ENCODE measurements at places on chromosomes 12 and 14.

- DNase-seq, result peak; percentile 74
Observed at GRCh38 chr12:121579981-121580868, 598 bp downstream of the KDM2B start.

DNA sequence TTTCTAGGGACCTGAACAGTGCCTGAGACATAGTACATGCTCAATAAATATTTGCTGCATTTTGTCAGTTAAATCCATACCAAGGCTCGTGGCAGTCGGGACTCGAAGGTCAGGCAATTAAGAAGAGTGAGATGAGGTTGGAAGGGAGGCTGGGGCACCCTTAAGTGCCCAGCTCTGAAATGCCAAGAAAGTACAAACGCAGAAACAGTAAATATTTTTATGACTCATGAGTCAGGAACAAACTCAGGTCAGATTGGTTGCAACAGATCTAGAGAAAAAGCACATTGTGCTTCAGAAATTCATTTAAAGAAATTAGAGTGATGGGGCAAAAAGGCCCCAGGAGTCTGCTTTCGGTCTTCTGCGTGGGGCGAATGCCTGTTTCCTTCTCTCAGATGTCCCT is 83.0 kb upstream of the FZD10 start:
- DNase-seq, result no peak

- DNase-seq, result peak; percentile 75
Observed at GRCh38 chr14:38420048-38420447, 164.2 kb upstream of the CLEC14A start.

GRCh38 chr12:79555028-79555925 is 135.5 kb downstream of the PAWR start:
- DNase-seq, result peak; percentile 60

GRCh38 chr14:89324501-89325298 is 92.3 kb downstream of the FOXN3 start:
- DNase-seq, result no peak

DNA sequence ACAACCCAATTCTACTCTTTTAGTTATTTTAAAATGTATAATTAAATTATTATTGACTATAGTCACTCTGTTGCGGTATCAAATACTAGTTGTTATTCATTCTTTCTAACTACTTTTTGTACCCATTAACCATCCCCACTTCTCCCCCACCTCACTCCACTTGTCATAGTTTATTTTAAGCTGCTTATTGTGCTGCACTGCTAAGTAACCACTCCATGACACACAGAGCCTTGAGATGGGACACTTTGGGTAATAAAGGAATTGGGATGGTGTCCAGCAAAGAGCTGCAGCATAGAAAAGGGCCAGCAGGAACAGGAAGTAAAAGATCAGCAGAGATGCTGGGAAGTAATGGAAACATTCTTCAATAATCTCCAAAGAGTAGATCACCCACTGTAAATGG is 123.0 kb downstream of the RPS29 start:
- DNase-seq, result no peak

DNA sequence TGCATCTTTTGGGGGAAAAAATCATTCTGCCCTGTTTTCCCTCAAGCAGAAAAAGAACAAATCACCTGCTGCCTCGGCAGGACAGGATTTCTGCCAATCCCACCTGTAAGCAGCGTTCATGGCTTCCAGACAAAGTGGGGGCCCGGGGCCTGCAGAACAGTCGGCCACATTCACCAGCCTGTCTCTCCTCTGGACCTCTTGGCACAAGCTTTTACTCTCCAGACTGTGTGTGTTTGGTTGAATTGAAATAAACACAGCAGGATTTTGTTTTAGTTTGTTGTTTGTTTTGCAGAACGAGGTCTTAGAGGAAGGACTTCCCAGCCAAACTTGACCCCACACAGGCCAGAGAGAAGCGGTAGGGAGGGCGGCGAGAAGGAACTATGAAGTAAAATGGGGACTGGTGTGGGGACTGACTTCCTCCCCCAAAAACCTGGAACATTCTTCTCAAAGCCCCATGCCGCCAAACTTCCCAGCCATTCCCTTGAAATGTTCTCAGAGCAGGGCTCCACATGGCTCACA is 41.7 kb upstream of the FOS start:
- DNase-seq, result no peak

GRCh38 chr14:99786511-99786989 is 6.7 kb upstream of the EML1 start:
- DNase-seq, result no peak

GRCh38 chr12:46674800-46675199 is 151.0 kb downstream of the SLC38A4 start:
- DNase-seq, result no peak

- DNase-seq, result no peak
Observed at GRCh38 chr12:106284358-106285105, 18.0 kb upstream of the TCP11L2 start.

DNA sequence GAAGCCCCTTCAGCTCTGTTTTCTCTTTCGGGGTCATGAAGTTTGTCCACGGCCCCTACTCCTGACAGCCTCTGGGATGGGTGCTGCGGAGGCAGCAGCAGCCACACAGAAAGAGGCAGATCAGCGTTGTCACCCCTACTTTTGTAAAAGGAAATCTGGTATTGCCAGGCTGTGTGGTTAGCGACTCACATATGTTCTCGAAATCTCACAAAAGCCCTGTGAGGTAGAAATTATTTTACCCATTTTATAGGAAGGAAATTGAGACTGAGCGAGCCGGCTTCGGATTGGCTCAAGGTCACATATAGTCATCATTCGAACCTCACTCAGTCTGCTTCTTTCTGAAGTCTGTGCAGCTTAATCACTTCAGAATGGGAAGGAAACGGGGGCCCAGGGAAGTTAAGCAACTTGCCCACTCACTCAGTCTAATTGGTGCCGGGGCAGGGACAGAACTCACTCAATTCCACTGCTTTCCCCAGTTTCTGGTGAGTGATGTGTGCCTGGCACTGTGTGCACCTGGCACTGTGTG is 1.1 kb upstream of the CKAP4 start:
- DNase-seq, result peak; percentile 81

GRCh38 chr14:73740618-73741326 is 26.6 kb upstream of the PNMA1 start:
- no peak for DNase-seq

DNA sequence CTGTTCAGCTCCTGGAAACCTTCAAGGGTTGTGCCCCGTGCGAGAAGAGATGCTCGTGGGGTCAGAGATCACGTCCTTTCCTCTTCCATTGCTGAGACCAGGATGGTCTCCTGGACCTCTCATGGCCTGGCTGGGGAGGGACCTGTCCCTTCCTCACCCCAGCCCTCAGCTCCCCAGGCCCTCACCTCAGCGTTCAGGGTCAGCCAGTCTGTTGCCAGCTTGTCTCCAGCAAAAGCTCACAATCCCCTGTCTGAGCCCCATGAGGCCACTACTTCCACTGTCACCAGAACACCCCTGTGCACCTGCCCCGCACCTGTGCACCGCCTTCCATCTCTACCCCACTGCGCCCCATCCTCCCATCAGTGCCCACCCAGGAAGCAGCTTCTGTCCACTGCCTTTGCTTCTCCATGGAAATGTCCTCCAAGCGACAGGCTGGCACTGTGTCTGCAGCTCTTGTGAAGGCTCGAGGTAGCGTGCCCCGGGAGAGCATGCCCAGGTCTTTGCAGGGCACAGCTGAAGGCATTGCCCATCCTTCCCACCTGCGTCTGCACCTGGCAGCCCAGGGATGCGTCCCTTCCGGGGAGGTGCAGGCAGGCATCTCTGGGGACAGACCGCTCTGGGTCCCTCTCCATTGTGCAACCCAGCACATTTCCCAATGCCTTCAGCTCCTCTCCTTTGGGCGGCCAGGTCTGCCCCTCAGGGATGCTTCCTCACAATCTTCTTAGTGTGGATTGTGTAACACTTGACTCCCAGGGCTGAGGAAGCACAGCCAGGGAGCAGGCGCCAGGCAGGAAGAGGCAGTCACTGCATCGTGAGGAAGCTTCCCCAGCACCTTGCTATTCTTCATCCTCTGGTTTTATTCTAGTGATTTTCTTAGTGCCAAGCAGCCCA is 179.6 kb downstream of the ADGRD1 start:
- no peak for DNase-seq

- DNase-seq, result peak; percentile 57
Observed at GRCh38 chr12:108750526-108750925, 19.2 kb upstream of the CORO1C start.

DNA sequence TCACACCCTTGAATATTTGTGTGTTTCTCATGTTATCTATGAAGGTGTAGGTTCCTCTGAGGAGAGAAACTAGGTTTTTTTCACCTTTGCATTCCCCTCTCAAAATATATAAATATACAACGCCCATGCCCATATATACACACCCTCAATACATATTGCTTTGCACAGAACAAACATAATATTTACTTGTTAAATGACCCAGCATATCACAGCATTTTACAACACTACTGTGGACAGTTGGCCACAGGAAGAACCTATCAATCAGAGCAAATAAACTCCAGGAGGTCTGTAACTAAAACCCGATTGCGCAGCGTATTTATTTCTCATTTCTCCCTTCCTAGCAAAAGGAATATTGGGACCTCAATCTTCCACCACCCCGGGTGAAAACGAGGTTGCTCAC is 196.0 kb downstream of the SLC5A8 start:
- no peak for DNase-seq

GRCh38 chr12:6376870-6377666 is 1.7 kb upstream of the SCNN1A start:
- no peak for DNase-seq

- DNase-seq, result no peak
Observed at GRCh38 chr12:117034249-117034648, 65.0 kb downstream of the TESC start.

GRCh38 chr14:31774567-31774966 is 213.4 kb downstream of the NUBPL start:
- no peak for DNase-seq

- no peak for DNase-seq
Observed at GRCh38 chr12:102406033-102406584, 74.3 kb downstream of the IGF1 start.

DNA sequence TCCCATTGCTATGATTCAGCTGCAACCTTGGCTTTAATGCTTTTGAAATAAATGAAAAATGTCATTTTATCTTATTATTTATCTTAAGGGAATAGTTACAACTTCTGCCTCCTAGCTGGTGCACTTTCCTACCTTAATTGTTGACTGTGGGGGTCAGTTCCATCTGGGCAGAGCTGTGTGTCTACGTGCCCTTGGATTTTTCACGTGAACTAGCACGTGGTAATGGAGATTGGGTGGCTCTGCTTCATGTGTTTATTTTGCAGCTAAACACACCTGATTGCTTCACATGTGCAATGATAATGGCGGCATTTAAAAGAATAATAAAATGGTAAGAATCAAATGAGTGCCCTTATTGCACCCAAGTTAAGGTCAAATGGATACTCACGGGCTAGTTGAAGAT is 10.6 kb upstream of the PELI2 start:
- DNase-seq, result no peak

DNA sequence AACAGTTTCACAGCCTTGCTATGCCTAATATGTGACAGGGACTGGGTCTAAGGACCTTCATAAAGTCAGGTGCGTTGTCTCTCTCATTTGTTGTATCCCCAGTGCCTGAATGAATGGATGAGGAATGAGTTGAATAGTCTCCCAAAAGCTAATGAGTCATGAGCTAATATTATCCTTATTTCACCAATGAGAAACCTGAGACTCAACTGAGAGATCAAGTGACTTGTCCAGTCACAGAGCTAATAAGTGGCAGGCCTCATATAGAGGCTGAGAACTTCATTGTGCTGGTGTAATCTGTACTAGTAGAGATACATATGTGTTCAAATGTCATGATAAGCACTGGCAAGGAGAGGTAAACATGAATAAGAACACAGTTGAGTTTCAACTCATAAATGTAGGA is 612.4 kb downstream of the NRXN3 start:
- DNase-seq, result no peak

DNA sequence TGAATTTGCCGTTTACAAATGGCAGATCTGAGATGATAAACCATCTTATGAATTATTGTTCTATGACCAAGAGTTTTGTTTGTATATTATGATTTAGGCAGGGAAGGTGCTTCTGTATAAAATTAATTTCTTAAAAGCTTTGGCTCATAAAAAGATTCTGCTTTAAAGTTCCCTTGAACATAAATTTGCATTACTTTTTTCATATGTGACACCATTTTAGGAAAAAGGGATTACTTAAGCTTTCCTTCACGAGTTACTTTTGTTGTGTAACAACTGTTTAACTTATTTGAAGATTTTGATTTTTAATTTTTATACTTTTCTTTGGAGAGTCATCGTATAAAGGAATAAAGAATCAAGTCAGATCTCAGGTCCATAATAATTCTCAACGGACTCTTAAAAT is 3.3 kb downstream of the ETNK1 start:
- DNase-seq, result no peak

GRCh38 chr12:54439096-54439495 is 20.0 kb upstream of the ITGA5 start:
- no peak for DNase-seq

GRCh38 chr12:29012673-29013072 is 136.4 kb upstream of the FAR2 start:
- DNase-seq, result no peak

DNA sequence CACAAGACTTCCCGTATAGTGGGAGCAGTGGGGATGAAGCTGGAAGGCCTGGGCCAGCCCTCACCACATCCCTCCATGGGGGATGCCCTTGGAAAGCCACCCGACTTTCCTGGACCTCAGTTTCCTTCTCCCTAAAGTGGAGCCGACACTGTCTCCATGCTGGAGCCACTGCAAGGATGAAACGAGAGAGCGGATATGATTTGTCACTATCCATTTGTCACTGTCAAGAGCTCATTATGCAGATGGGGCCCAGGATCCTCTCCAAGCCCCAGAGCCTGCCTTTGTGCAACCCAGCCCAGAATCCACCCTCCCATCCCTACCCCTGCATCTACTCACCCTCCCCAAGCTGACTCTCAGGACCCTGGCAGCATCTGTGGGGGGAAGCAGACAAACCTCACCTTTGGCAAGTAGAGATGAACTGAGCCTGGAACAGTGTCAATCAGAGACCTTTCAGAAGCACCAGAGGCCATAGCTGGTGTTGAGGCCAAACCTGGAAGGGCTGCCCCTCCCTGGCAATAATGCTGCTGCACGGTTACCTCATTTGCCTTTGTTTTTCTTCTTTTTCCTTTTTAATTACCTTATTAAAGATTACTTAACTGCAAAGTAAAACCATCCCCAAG is 287.7 kb upstream of the RTL1 start:
- DNase-seq, result no peak

GRCh38 chr12:56683-57346 is 9.8 kb upstream of the IQSEC3 start:
- no peak for DNase-seq

DNA sequence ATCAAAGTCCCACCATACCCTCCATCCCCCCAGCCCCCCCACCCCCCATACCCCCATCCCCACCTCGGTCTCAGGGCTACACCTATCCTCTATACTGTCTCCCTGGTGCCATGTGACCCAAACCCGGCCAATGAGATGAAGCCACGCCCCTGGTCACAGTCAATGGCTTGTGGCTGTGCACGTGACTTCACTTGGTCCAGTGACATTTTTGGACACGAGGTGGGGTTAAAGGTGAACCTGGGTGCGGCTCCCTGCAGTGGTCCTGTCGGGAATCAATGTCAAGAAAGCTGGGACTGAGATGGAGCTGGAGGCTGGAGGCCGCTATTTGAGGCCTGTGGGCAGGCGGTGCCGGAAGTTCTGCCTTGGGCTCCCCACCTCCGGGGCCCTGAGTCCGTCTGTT is 100.7 kb upstream of the MAP1LC3B2 start:
- DNase-seq, result no peak

GRCh38 chr12:124756166-124756565 is 107.5 kb downstream of the SCARB1 start:
- DNase-seq, result no peak

- DNase-seq, result no peak
Observed at GRCh38 chr12:106097011-106097410, 41.7 kb downstream of the NUAK1 start.

- DNase-seq, result no peak
Observed at GRCh38 chr14:39974036-39974435, 541.8 kb upstream of the FBXO33 start.

Measured in fibroblast of skin of right biceps (primary cell).